Urothelium cell line (cell line): ENCODE measurements at places on chromosomes 5 and 9.

GRCh38 chr9:6428940-6429889 is 16.2 kb downstream of the UHRF2 start:
- no peak for DNase-seq

GRCh38 chr9:111668026-111668573 is 6.7 kb downstream of the GNG10 start:
- DNase-seq = no peak

GRCh38 chr5:34831303-34831702 is 7.7 kb upstream of the TTC23L start:
- DNase-seq = no peak

DNA sequence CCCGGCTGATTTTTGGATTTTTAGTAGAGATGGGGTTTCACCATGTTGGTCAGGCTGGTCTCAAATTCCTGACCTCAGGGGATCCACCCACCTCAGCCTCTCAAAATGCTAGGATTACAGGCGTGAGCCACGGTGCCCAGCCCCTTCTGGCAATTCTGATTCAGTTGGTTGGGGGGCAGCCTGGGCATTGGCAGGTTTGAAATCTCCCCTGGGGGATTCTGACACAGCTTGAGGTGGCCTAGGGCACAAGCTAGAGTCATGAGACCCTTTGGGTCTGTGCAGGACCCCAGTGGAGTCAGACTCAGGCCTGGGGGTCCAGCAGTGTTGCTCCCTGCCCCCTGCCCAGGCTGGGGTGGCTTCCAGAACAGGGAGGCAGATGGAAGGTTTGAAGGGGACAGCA is 239.8 kb downstream of the PBX3 start:
- no peak for DNase-seq

- DNase-seq = no peak
These were observed 210.6 kb downstream of the PAX5 start for GRCh38 chr9:36823466-36823865.
